ENCODE measurements at places on chromosomes 6 and 20.

GRCh38 chr6:143743301-143744166 is 65.8 kb downstream of the PHACTR2 start:
- DNase-seq = no peak

DNA sequence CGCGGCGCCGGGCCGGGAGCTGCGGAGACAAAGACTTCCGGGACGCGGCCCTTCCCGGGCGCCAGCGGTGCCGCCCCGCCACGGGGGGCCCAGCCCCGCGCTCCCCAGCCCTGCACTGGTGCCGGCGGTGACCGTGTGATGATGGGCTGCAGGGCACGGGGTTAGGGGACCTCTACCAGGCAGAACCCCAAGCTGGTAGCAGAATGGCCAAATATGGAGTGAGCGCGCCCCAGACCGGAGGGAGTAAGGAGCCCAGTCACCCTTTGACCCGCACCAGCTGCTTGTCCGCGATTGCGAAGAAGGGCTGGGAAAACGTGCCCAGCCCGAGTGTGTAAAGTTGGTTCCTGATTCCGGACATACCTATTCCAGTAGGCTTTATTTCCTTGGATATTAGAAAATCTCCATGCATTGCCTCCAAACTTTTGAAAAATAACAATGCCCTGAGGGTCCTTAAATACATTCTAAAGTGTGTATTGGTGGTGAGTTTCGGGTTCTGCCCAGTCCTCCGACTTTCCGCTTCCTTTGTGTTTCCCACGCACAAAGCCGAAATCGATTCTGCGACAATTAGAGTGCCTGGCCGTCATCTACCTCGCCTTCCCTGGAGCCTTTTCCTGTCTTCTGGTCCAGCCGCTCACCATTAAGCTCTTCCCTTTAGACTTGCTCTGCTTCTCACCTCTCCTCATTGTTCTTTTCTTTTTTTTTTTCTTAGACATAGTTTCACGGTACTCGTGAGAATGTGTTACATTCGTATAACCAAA is 1.1 kb downstream of the ABRACL start:
- DNase-seq = peak; percentile 85

DNA sequence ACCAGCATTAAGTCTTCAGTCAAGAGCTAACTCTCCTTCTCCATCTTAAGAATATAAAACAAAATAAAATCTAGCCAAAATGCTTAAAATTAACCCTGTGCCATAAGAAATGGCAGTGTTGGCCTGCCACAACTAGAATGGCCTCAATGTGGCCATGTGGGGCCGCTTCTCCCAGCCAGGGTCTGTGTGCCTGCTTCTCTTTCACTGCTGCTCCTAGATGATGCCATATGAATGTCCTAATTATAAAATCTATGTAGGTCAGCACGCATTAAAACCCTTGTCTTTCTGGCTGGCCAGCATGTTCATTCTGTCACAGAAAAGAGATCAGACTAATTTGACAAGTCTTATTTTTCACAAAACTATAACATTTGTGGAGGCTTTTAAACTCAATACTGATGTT is 102.6 kb downstream of the C6orf118 start:
- DNase-seq = peak; percentile 50

GRCh38 chr20:52888096-52888495 is 84.1 kb upstream of the TSHZ2 start:
- DNase-seq = no peak

DNA sequence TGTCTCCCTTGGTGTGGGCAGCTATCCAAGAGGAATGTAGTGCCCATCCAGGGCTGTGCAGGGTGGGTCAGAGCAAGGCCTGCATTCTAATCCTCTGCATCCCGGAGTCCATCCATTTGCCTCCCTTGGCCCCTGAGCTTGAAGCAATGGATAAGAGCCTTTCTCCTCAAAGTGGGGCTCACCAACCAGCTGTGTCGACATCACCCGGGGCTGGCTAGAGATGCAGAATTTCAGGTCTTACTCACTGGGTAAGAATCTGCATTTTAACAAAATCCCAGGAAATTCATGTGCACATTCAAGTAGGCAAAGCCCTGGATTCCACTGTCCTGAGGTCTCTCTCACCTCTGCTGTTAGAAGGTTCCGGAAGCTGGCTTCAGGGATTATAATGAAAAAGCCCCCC is 95.3 kb downstream of the MDGA1 start:
- DNase-seq = no peak

DNA sequence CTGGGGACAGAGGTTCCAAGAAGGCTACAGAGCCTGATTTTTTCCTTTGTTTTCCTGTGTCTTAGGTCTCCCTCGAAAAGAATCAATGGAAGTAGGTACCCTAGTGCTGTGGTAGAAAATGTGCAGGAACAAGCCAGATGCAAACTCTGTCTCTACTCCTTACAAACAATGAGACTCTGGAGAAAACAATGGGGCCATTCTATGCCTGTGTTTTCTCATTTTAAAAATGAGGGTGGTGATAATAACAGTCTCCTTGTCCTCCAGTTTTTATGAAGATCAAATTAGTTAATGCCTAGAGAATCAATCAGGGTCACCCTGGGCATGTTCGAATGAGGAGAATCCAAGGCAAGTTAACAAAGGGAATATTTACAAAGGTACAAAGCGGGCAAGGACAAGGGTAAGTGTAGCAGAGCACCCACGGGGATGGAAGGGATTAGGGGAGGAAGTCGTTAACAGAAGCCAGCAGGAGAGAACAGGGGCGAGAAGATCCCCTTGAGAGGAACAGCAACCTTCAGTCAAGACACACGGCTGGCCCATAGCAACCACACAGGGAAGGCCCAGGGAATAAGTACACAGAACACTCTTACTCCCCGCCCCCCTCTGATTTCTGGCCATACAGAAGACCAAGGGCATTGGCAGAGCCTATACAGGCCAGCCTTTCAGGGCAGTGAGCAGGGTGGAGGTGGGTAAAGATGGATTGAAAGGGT is 342.8 kb downstream of the PTPRT start:
- no peak for DNase-seq

- no peak for DNase-seq
Observed at GRCh38 chr6:52305948-52306767, 21.6 kb upstream of the MCM3 start.

GRCh38 chr20:51510936-51511605 is 31.4 kb downstream of the NFATC2 start:
- no peak for DNase-seq

- no peak for DNase-seq
Observed at GRCh38 chr20:32365564-32365963, 7.4 kb downstream of the ASXL1 start.

DNA sequence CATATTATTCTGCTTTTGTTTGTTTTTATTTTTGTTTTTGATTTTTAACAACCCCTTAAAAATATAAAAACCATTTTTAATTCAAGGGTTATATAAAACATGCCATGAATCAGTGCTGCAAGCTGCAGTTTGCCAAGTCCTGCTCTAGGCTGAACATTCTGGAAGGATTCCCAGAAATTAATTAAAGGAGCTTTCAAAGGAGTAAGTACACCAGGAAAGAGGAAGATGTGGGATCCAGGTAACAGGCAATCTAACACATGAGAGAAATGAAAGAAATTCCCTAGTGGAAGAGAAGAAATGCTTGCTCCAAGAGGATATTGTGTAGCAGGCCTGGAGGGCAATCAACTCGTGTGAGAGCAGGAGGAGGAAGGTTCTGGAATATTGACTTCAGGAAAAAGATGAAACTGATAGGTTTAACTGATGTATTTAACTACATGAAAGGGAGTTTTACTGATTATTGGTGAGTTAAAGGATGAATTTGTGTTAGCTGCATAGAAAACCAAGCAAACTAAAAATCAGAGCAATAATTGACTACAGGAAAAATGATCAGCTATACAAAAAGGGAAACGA is 146.0 kb upstream of the PHACTR1 start:
- DNase-seq = no peak

DNA sequence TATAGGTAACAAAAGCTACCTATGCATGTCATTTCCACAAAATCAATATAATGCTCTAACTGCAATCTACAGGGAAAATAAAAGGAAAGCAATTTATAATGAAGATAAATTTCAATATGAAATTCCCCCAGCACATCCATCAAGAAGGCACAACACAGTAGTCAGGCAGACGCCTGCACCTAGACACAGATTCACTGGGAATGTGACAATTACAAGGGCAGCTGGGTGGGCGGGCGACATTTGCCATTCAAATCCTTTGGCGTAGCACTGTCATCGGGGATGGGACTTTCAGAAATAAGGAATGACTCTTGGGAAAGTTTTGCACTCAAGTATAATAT is 60.4 kb downstream of the SULF2 start:
- no peak for DNase-seq

- DNase-seq = peak; percentile 85
Observed at GRCh38 chr6:168968228-168968627, 285.4 kb downstream of the THBS2 start.

DNA sequence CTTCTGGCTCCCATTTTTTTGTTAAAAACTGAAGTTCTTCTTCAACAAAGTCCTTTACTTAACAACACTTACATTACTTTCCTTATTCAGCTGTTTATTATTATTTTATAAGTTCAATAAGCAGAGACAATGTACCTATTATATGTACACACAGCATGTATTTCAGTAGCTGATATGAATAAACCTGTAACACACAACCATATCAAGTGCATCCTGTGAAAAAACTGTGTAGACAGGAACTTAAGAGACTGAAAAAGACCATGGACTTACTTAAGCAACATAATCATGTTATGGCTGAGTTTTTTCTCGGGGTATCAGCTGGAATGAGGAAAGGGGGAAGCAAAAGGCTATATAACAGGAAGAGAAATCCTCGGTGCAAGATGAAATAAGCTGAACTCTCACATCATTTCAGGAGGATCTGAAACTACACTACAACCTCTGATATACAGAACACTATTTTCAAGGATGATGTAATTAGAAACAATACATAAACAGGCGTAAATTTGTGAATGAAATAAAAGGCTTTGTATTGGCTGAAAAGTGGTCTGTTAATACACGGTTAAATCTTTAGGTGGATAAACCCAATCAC is 70.9 kb downstream of the REV3L start:
- no peak for DNase-seq

- DNase-seq = peak; percentile 74
Observed at GRCh38 chr20:32535953-32536823, 48.9 kb downstream of the NOL4L start.

DNA sequence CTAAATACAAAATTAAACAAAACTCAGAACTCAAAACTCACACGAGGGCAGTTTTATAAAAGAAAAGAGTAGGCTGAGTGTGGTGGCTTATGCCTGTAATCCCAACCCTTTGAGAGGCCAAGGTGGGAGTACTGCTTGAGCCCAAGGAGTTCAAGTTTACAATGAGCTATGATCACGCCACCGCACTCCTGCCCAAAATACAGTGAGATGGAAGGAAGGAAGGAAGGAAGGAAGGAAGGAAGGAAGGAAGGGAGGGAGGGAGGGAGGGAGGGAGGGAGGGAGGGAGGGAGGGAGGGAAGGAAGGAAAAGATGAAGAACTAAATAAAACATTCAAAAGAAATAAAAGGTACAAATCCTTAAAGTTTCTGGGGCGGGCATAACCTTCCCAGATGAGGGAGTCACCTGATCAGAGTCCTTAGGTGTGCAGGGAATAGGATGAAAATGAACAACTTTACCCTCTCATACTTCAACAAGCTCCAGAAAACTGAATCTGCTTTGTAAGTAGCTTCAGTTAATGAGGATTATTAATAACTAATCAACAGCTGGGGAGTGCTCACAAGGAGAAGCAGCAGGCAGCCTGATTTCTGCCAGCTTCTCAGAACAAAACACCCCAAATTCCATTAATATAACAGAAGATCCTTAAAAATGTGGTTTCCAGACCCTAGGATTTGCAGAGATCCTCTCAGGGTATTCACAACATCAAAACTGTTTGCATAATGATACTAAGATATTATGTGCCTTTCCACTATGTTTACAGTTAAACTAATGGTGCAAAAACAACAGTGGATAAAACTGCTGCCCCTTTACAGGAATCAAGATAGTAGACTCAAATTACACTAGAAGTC is 21.8 kb downstream of the LMBRD1 start:
- DNase-seq = no peak

- no peak for DNase-seq
Observed at GRCh38 chr6:151001387-151002056, 136.0 kb downstream of the MTHFD1L start.

GRCh38 chr6:3571250-3571681 is 114.4 kb upstream of the SLC22A23 start:
- no peak for DNase-seq
